ENCODE measurements at places on chromosomes 5 and 9.

GRCh38 chr5:82911910-82912309 lies 165.3 kb downstream of the TMEM167A start:
- DNase-seq, result no peak

DNA sequence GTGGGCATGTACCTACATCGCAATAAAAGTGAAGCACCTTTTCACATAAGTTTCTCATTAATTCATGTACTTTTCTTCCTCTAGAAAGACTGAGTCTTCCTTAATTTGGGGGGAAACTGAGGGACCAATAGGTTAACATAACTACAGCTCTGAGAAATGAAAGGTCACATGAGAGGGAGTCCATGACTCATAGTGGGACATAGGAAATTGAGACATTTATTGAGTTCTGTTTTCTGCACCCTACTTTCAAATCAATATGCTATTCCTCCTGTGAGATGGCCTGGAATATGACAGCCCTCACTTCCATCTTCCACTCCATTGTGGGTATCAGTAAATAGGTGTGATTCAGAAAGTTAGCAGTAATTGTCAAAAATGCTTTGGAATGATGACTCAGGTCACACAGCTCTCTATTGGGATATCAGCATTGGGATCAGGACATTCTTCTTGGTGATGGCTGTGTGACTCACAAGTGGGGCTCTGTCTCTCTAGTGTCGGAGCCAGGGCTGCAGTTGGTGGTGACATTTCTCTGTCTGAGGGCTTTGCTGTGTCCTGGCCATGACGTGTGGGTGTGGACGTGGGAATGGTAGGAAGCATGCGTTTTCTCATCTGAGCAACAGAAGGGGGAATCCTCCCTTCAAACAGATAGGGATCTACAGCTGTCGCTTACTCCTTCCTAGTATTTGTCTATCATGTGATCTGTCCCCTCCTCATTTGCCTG lies 125.0 kb downstream of the TRIO start:
- DNase-seq, result no peak

DNA sequence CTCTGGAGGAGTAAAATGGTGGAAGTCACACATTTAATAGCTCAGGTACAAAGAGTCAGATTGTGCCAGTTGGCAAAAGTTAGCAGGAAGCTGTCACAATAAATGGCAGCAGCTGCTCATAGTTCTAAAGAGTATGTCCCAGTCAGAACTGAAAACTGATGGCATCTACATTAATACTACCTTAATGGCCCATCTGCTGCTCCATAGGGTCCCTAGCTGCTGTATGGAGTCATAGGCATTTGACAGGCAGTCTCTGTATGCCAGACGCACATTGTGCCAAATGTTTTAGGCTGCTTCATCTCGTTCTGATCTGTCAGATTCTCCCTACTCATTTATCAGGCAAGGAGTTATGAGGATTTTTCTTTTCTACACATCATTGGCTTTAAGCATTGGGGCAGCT lies 515.8 kb upstream of the ARRDC3 start:
- no peak for DNase-seq

- DNase-seq, result no peak
These were observed 38.9 kb downstream of the ARHGAP26 start for GRCh38 chr5:142808878-142809598.

DNA sequence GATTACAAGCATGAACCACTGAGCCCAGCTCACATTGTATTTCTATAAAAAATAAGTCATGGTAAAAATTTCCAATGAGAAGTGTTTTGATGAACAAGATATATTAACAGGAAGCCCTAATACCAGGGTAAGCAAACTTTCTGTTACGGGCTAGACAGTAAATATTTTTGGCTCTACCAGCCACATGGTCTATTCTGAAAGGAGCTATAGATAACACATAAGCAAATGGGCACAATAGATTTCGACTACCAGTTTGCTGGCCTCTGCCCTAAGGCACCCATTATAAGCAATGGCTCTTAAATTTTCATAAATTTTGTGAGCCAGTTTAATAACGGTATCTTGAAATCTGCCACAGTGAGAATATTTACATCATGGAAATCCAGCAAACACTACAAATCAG lies 8.1 kb downstream of the UBQLN1 start:
- DNase-seq, result no peak

DNA sequence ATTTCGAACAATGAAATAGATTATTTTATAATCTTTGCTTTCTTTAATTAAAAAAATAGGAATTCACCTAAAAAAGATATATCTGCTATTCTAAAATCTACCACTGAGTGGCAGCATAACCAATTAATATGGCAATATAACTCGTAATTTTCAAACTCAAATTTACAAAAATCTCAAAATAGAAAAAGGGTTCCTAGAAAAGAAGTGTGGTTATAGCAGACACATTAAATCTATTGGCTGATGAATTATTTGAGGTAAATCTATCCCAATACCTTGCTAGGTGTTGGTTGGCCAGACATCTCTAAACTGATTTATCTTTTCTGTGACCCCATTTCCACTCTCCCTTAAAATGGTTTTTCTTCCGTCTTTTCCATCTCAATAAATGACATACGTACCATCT lies 30.2 kb upstream of the NRG2 start:
- no peak for DNase-seq

DNA sequence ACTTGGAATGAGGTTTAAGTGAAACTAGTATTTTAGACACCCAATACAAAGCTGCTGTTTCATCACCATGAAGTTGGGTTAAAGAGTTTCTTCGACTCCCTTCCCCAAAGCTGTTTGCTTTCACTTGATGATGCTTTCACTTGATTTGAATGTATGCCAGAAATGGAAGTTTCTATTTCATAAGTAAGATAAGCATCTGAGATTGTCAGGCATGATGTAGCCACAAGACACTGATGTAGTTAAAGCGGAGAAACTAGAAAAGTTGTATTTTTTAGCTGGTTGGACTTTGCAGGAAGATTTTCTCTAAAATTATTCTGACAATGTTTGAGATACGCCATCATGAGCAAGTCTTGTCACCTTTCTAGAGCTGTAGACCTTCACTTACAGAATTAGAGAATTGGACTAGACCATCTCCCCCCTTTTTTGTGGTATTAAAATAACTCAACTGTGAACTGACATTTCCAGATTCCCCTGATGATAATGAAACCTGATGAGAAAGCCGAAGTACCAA lies 20.0 kb downstream of the MOCS2 start:
- DNase-seq, result no peak

All from NCI-H1436 treated with DMSO at 0.1 percent for 48 hours (cell line).